ENCODE measurements at places on chromosomes 16 and 17.

- no peak for DNase-seq
Measured at GRCh38 chr16:86398622-86399021, 111.7 kb upstream of the FOXF1 start.

GRCh38 chr17:27511168-27511883 lies 55.1 kb downstream of the KSR1 start:
- no peak for DNase-seq

DNA sequence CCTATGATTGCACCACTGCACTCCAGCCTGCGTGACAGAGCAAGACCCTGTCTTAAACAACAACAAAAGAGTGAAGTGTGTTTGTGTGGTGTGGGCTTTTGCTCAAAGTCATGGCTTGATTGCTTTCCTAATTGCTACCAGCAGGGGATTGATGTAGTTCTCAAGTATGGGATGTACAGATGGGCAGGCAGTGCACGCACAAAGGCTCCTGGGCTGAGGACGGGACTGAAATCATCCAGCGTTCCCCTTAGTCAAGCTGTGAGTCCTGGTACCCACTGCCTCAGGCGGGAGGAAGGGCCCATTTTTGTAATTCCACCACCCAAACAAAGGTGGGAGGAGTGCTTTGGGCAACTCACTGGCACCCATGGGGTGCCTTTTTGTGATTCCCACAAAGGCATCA lies 47.3 kb downstream of the GDE1 start:
- no peak for DNase-seq

- DNase-seq: no peak
Measured at GRCh38 chr16:58032710-58033293, 7.2 kb downstream of the MMP15 start.

DNA sequence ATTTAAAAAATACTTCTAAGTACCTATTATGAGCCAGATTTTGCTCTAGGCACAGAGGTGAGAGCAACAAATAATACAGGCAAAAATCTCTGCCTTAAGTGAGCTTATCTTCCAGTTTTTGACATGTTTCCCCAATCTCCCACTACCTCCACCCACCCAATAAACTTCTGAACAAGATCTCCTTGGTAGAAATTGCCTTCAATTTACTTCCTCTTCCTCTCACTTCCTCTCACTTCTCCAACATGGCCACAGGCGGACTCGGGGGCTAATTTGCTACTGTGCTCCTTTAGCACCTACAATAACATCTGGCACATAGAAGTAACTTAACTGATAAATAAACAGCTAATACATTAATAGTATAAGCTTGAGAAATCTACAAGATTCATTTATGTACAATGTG lies 82.6 kb downstream of the CACNG1 start:
- no peak for DNase-seq

DNA sequence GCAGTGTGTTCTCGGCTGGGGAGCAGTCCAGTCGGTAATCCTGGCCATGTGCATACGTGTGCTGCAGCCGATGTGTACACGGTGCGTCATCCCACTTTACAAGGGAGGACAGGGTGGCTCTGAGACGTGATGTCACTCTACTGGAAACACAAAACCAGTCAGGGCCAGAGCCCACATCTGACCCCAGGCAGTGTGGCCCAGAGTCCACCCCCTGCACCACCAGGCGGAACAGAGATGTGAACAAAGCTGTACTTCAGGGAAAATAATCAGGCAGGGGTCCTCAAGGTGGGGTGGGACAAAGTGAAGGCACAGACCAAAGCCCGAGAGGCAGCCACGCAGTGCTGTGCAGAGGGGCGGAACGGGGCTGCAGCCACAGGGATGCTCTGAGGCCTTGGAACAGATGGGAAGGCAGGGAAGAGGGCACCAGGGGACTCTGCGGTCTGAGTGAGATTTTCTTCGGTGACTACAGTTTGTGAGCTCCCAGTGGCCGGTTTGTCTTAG lies 181.5 kb downstream of the ZNF423 start:
- no peak for DNase-seq

DNA sequence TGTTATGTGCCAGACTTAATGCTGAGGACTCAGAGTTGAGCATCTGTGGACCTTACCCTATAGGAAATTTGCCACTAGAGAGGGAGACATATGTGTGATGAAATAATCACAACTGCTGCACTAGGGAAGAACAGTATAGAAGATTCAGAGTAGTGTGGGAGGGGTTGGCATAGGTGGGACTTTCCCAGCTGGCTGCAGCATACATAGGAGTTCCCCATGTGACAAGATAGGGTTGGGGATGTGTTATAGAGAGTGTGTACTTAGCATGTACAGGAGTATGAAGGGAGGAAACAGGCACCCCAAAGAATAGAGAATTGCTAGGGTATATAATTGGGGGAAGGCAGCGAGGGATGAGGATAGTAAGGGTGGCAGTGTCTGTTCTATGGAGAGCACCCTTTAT lies 2.9 kb downstream of the NUP93 start:
- no peak for DNase-seq

- DNase-seq: no peak
Measured at GRCh38 chr16:8644211-8645140, 23.0 kb downstream of the METTL22 start.

- DNase-seq: no peak
Measured at GRCh38 chr16:84735849-84736586, 36.2 kb downstream of the USP10 start.

DNA sequence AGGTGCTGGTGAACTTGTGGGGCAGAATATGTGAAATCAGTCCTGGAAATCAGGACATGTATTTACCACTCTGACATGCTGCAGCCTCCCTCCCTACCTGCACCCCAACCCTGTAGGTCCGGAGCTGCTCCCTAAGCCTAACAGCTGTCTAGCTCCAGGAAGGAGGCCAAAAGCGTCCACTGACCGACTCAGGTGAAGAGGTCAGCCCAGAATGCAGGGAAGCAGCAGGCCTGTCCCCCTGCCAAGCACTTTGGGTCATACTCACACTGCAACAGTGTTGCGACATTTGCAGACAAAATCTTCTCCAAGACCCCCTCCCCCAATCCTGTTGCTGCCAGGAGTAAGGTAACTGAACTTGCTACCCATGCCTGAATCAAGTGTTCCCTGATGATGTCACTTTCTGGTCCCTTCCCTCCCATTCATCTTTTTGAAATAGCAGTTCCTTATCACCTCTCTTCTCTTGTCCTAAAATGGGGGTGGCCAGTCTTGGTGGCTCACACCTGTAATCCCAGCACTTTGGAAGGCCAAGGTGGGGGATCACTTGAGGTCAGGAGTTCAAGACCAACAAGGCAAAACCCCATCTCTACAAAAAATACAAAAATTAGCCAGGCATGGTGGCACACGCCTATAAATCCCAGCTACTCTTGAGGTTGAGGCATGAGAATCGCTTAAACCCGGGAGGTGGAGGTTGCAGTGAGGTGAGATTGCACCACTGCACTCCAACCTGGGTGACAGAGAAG lies 1.3 kb upstream of the ACLY start:
- DNase-seq: no peak

GRCh38 chr16:2475413-2476344 lies 752 bp downstream of the TBC1D24 start:
- DNase-seq: no peak

- no peak for DNase-seq
Measured at GRCh38 chr16:81720973-81721906, 57.9 kb upstream of the PLCG2 start.

DNA sequence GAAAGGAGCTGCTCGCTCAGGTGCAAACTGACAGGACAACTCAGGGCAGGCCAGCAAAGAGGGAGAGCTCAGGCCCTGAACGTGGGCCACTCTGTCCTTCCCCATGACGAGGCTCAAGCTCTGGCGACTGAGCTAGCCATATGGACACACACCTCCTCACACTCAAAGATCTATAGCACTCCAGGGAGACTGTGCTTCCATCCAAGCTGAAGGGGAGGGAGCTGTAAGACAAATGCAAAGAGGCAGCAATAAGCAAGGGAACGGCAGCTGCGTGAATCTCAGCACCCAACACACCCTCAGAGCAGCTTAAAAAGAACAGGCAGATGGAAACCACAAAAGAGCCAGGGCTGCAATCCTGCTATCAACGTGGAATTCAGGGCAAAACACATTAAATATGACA lies 13.5 kb downstream of the NUDT16L1 start:
- DNase-seq: no peak

GRCh38 chr17:38352245-38353085 lies 821 bp downstream of the SOCS7 start:
- DNase-seq: no peak

DNA sequence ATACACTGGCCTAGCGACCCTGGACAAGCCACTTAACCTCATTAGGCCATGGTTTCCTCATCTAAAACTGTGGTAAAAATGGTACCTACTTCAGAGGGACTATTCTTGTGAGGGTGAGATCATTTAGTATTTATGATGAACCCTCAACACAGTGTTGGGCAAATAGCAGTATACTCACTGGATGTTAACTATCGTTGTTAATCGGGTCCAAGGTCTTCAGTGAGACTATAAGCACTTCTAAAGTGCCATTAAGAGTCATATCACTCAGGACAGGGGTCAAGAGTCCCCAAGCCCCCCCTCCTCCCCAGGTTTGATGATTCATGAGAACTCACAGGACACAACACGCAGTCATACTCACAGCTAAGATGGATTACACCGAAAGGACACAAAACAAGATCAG lies 11.0 kb downstream of the TK2 start:
- no peak for DNase-seq

DNA sequence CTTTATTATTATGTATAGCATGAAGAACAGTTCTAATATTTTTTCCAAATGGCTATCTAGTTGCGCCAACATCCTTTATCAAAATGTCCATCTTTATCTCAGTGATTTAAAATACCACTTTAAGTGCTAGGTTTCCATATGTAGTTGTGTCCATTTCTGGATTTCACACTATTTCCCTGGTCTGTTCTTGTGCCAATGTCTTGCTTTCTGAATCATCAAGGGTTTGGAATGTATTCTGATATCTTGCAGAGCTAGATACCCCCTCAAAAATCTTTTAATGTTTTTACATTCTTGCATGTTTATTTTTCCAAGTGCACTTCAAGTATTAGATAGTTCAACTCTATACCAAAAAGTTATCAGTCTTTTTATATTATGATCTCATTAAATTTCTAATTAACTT lies 14.3 kb downstream of the MBTD1 start:
- no peak for DNase-seq

- no peak for DNase-seq
Measured at GRCh38 chr16:50303605-50304466, 37.5 kb downstream of the ADCY7 start.

DNA sequence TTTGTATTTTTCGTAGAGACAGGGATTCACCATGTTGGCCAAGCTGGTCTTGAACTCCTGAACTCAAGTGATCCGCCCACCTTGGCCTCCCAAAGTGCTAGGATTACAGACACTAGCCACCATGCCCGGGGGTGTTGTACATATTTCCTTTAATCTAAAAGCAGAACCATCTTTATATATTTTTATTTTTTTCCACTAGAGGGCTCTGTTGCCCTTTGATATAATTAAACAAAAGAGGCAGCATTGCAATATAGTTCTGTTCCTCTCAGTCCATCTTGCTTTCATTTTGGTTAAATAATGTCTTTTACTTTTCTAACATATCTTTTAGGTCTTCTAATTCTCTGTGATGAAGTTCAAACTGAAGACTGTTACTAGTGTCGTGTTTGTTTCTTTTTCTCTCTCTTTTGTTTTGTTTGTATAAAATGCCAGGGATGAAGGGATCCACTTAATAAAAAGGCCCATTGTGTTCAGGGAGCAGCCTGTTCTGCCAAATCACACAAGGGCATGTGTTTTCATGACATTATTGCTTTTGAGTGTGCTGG lies 23.4 kb downstream of the WWOX start:
- DNase-seq: peak; percentile 36

- no peak for DNase-seq
Measured at GRCh38 chr16:80164966-80165550, 375.7 kb upstream of the DYNLRB2 start.

All from NCI-H1417 treated with DMSO at 0.1 percent for 48 hours (cell line).